ENCODE measurements at places on chromosomes 7 and 10.

GRCh38 chr10:3312403-3312940 is 139.9 kb upstream of the PITRM1 start:
- DNase-seq: no peak

- no peak for DNase-seq
Observed at GRCh38 chr7:94177441-94177840, 173.3 kb upstream of the BET1 start.

DNA sequence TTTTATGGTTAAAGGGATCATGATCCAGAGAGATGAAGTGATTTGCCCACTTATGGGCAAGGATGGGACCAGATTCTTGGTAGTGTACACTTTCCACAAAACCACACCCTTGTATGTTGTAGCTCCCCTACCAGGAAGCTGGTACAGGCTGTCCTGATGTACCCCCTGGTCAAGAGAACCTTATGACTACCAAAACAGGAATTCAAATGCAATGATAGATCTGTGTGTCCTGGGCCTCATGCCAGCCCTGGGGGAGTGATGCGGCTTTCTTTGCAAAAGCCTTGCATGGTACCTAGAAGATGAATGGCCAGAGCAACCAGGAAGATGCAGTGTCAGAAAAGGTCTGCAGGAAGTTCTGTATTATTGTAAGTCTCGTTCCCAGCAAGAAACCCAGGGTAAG is 94.9 kb upstream of the AGK start:
- DNase-seq: no peak

- DNase-seq: no peak
Observed at GRCh38 chr10:14812271-14812670, 25.6 kb downstream of the CDNF start.

GRCh38 chr7:107167483-107168232 is 1.1 kb upstream of the HBP1 start:
- no peak for DNase-seq
